ENCODE measurements at places on chromosomes 5 and 9.

DNA sequence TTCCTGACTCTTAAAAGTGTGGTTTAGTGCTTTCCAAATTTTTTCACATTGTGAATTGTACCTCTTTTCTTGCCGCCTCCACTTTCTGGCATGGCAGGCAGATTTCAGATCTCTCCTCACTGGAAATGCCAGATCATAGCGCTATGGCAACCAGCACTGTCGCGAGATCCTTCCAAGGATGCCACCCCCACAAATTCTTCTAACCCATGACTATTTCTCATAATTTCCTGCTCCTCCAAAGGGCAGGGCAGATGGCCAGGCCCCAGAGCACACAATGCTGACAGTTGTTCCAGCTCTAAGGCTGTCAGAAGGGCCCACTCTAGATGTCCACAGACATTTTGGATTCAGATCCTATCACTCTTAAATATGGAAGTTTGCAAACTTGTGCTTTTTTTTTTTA is 446.2 kb upstream of the RIOK2 start:
- peak; percentile 30 for DNase-seq

DNA sequence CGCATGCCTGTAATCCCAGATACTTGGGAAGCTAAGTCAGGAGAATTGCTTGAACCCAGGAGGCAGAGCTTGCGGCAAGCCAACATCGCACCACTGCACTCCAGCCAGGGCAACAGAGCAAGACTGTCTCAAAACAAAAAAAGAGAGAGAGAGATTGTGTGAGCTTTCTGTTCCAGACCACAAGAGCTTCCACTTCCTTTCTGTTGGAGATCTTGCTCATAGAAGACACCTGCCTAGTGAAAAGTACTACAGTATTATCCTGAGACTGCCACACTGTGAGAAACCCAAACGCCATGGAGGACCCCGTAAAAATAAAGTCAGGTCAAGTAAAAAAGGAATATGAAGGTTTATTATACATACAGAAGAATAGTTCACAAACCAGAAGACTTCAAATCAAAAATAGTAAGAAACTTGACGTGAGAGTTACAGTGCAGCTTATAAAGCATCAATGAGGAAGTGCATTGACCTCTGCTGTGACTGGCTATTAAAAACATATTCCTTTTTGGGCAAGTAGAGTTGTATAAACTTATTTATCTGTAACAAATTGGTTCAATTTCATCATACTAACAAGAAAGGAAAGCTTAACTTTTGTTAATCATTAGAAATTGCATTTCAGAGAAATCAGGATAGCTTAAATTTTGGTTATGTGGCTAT is 4.3 kb upstream of the EMB start:
- DNase-seq, result no peak

GRCh38 chr9:72790989-72791388 is 161.9 kb downstream of the ALDH1A1 start:
- DNase-seq, result no peak

- DNase-seq, result no peak
Measured at GRCh38 chr5:79305706-79306105, 69.8 kb downstream of the JMY start.

GRCh38 chr9:136640171-136641111 is 22.3 kb upstream of the EGFL7 start:
- no peak for DNase-seq

GRCh38 chr5:143279698-143280097 is 123.8 kb downstream of the NR3C1 start:
- DNase-seq, result no peak

DNA sequence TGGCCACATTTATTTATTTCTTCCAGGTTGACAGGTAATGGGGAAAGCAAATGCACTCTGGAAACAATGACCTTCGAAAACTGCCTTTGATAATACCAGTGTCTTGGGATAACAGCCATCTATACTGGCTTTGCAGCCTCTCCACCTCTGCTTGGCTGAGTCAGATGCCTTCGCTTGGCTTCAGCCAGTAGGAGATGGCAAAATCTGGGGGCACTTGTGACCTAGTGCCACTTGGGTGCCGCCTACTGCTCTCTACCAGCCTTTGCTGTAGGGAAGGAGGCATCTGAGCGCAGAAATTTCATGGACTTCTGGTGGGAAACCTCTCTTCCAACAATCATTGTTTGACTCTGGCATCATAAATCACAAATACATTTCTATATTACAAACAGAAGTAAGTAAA is 21.8 kb downstream of the FYB1 start:
- no peak for DNase-seq

GRCh38 chr5:91343916-91344315 is 39.2 kb downstream of the ARRDC3 start:
- DNase-seq, result no peak

DNA sequence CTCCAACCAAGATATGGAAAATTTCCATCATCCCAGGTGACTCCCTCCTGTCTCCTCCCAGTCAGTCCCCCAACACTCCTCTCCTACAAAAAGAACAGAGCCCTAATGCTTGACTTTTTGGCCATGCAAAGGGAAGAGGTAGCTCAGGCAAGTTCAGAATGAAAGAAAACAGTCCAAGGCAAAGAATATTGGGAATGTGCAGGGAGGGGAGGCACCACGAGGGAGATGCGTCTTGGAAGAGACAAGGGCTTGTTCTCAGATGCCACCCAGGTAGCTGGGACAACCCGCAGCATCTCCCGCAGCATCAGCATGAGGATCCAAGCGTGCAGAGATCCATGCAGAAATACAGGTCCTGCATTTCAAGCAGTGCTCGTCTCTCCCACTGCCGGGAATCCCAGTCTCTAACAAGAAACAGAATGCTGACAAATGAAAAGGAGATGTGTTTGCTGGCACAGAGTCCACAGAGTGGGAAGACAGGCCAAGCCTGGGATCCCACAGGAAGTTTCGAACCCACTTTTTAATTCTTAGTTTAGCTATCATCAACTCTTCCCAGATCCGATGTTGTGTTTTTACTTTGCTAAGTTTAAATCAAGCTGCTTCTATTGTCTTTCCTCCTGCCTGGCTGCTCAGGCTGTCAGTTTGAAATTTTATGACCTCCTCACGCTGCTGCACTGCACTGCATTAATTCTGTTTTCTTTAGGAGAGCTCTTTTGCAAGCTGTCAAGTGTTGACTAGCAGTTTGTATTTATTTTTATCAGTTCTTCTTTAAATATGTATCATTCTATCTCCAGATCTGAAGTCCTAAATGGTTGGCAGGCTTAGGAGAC is 86.8 kb upstream of the OSMR start:
- no peak for DNase-seq

DNA sequence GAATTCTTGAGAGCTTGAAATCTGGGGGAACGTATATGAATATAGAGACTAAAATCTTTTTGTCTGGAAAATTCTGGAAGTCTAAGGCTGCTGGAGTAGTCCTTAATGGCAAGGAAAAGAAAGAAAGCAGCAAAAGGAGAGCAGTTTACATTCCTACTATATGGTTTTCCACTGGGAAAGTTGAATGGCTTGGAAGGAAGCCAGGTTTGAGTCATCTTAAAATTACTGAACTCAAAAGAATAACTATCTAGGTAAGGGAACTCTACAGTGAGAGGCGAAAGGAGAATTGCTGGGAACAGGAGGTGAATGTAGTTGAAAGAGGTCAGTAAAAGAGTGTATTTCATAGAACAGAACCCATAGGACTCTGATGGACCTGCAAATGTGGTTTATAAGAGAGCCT is 258.1 kb upstream of the EDIL3 start:
- DNase-seq, result no peak

DNA sequence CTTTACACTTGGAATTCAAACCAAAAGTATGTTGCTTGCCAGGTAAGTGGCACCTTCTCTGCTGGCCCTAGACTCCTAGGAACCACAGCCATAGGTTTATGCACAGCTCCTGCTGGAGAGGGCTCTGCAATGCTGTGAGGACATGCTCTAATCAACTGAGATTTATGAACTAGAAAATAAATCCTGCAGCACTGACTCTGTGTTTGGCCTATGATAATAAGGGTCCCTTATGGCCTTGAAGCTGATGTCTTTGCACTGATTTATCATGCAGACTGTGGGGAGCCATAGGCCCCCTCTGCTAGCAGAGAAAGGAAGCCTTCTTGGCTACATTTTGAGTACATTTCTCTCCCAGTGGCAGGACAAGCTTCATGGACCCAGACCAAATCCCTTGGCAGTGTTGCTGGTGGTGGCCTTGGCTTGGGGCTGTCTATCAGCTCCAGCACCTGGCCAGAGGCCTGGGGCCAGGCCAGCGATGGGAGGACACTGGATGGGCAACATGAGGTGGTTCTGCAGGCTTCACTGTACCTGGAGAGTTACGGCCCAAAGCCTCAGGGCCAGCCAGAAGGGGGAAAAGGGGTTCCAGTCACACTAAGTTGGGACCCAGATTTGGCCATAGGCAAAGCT is 178.0 kb downstream of the SEMA6A start:
- no peak for DNase-seq

DNA sequence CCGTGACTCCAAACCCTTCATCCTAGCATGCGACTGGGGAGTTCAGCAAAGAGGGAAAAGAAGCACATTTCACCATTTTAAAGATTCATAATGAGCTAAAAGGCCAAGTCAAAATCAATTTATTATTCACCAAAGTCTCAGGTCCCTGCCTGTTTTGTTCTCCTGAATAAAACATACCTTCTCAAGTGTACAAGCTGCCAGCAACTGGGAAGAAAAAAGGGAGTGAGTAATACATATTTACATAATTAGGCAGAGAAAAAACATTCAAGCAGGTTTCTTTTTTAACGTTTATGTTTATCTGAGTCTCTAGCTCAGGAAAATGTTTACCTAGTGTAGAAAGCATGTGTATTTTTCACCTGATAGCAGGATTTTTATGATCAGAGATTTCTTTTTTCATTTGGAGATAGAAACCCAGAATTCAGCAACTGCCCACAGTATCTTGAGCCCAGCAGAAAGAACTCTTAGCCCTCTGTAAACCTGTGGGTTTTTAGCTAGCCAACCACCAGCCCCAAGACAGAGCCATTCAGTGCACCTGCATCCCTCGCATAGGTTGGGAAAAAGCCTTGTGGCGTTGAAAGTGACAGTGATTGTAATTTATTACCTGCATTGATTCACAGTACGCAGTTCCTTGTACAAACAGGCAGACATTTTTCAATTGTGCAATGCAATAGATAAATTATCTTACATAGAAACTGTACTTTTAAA is 117.9 kb upstream of the GRIA1 start:
- DNase-seq, result no peak

GRCh38 chr5:131857388-131857787 is 60.6 kb upstream of the FNIP1 start:
- no peak for DNase-seq

GRCh38 chr9:88927510-88927909 is 63.8 kb upstream of the S1PR3 start:
- DNase-seq, result no peak

DNA sequence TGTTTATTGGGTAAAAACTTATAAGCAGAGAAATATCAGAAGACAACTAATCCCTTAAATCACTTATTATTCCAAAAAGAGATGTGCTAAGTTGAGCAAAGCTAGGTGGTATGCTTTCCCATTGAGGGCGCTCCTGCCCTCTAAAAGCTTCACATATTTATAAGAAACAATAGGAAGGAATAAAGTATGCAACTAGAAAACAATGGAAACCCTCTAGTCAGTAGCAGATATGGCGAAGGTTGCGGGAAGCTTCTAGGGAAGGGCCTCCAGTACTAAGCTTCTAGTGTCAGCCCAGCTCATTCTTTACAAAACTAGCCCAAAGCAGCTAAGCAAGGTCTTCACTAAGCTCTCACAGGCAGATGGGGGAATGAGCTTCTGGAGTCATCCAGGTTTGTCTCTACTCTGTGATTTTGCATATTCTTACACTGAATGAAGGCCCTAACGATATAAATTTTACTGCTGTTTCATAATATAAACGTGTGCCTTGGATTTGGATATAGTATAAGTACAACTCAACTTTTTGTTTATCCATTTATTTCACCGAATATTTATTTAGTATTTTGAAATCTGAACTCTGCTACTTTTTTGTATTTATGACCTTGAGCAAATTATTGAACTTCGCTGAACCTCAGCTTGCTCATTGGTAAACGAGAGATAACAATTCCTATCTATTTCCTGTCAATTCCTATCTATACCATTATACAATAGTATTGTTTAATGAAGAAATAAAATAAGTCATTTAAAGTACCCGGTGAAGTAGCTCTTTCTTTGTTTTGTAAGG is 571.4 kb downstream of the ELAVL2 start:
- no peak for DNase-seq

DNA sequence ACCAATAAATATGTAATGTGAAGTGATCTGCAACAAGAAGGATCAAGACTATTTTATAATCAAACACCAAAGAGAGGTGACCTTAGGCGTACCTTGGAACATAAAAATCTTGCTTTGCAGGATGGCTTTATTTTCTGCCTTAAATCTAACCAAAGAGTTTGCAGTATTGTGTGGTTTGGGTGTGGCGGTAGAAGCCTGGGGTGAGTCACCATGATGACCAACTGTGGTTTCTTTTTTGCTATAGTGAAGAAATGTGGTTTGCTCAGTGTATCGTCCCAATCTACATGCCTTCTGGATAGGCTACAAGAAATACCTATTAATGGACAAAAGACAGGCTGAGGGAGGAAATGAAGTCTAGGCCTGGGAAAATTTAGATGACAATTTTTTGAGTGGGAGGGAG is 5.1 kb upstream of the CAST start:
- DNase-seq, result peak; percentile 87

DNA sequence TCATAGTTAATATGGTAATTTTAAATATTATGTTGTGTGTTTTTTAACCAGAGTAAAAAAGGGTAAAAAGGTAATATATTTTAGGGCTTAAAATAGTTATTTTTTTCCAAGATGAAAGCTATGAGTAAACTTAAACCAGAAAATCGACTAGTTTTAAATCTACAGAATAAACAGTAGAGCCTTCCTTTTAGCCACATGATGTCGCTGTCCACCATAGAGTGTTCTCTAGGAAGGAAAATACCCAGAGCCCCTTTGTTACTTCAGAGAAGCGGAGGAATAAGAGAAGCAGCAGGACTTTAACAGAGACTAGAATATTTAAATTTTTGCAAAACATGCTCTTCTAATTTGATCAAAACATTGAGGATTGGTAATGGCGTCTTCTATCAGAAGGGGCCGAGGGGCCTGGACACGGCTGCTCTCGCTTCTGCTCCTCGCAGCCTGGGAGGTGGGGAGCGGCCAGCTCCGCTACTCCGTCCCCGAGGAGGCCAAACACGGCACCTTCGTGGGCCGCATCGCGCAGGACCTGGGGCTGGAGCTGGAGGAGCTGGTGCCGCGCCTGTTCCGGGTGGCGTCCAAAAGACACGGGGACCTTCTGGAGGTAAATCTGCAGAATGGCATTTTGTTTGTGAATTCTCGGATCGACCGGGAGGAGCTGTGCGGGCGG is at the start of gene PCDHA2:
TSS of gene PCDHA2 (plus strand) at position 258 of the 664 bp plus-strand sequence.
- peak; percentile 9 for DNase-seq

- DNase-seq, result peak; percentile 29
Measured at GRCh38 chr5:100667161-100667630, 132.0 kb downstream of the FAM174A start.

- DNase-seq, result no peak
Measured at GRCh38 chr9:91451431-91452270, 28.0 kb upstream of the NFIL3 start.

GRCh38 chr9:134286471-134287245 is 39.6 kb upstream of the RXRA start:
- no peak for DNase-seq

GRCh38 chr9:3288686-3289085 is 237.1 kb downstream of the RFX3 start:
- no peak for DNase-seq

GRCh38 chr9:120982836-120983235 is 56.2 kb upstream of the TRAF1 start:
- DNase-seq, result no peak

Data from RKO (cell line).